Renal cortex interstitium (tissue), 15 donors: ENCODE measurements at places on chromosomes 5 and 9. TPM values are rescaled to one million over a fixed set of nuclear protein-coding genes. Genes with fewer than 3 reads are reported as not detected.

The ACSL6 gene
- 2.1 TPM for polyA plus RNA-seq

DNA sequence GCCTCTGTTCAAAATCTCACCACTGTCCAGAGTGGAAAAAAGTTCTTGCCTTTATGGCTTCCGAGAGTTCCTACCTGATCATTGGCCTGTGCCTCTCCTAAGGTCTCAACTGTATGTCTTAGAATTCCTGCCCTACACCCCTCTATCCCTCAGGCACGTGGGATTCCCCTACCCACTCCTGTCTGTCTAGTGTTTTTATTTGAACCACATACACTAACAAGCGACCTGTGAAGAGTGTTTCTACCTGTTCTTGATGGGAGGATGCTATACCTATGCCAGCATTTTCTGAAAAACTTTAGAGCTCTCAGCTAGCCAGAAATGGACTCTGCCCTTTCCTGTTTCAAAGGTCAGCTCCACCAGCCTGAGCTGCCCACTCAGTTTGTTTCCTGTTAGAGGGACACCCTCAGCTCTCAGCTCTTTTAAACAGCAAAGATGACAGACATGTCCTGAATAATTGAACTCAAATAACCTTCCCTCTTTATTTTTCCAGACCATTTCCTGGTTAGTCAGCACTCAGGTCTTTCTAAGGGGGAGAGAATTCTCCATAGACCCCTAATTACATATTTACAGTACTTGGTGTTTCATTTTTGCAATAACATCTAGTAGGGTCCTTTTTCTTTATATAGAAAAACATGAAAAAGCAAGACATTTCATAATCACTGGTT, 214.8 kb downstream of the AOPEP start:
- no peak for DNase-seq

DNA sequence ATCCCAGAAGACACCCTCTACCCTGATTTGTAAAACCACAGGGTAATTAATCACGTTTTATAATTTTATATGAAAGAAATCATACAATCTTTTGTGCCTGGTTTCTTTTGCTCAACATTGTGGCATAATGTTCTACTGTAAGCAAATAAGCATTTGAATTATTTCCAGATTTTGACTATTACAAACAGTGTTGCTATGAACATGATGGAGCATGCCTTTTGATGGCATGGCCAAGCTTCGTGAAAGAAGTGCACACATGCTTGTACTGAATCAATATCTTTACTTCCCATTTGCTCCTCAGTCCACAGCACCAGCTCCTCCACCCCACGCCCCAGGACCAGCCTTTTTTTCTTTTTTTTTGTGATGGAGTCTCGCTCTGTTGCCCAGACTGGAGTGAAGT, 29.9 kb downstream of the ACSL6 start:
- no peak for DNase-seq

DNA sequence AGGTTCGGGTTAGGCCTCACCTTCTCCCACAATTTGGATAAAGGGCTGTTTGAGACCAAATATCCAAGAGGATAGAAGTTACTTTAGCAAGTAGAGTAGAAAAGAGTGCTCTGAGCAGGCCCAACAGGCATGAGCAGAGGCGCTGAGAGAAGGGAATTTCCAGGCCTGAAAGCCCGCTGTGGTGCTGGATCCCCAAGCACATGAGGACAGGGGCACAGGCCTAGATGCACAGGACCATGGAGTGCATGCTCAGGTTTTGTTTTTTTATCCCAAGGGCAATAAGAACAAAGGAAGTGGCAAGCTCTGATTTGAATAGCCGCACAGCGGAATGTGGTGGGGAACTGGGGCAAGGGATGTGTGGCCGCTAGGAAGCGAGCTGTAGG, 33.3 kb downstream of the OSMR start:
- no peak for DNase-seq

GRCh38 chr9:93653760-93654159, 77.4 kb downstream of the PHF2 start:
- no peak for DNase-seq

The ANKRD34B gene
- 0.30 TPM for polyA plus RNA-seq

DNA sequence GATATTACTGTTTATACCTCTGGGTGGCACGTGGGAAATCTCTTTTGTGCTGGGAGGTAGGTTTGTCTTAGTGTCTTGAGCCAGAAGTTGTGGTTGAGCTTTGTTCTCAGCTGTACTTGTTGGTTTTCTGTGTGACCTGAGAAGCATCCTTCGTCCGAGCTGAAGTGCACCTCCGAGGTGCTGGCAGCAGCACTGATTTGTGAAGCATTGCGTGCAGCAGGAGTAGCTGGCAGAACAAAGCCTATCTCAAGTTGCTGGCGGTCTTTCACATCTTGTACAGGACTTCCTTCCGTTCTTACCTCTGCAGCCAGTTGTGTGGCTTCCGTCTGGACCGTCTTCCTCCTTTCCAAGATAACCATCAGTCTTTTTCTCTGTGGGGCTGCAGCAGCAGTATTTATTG, 4.3 kb downstream of the PRRC2B start:
- DNase-seq = no peak

- no peak for DNase-seq
Observed at GRCh38 chr5:89707891-89708290, 701.7 kb downstream of the CETN3 start.

GRCh38 chr5:78979909-78980308, 5.2 kb downstream of the ARSB start:
- DNase-seq = no peak

- no peak for DNase-seq
Observed at GRCh38 chr9:3473405-3473804, 52.4 kb downstream of the RFX3 start.

The ADCY2 gene
- polyA plus RNA-seq = 6.8 TPM

GRCh38 chr9:100911273-100911672, 117.3 kb upstream of the PLPPR1 start:
- no peak for DNase-seq

- no peak for DNase-seq
Observed at GRCh38 chr9:99595796-99596195, 225.9 kb upstream of the NR4A3 start.

GRCh38 chr9:19375538-19375937, 4.5 kb downstream of the RPS6 start:
- DNase-seq = no peak

DNA sequence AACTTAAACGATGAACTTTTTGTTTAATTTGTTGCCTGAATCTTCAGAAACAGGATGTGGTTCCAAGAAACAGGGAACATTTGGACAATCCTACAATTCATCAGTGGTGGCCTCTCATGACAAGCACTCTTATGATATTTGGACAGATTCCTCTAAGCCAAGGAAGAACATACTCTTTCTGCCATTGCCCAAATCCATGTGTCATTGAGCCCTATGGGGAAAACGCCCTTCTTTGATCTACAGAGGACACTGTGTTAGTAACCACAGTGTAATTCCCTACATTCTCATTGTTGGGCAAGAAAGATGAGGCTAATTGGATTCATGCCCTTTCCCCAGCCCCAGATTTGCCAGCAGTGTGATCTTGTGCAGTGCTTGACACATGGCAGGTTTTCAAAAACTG, 167.7 kb upstream of the PTCH1 start:
- no peak for DNase-seq

DNA sequence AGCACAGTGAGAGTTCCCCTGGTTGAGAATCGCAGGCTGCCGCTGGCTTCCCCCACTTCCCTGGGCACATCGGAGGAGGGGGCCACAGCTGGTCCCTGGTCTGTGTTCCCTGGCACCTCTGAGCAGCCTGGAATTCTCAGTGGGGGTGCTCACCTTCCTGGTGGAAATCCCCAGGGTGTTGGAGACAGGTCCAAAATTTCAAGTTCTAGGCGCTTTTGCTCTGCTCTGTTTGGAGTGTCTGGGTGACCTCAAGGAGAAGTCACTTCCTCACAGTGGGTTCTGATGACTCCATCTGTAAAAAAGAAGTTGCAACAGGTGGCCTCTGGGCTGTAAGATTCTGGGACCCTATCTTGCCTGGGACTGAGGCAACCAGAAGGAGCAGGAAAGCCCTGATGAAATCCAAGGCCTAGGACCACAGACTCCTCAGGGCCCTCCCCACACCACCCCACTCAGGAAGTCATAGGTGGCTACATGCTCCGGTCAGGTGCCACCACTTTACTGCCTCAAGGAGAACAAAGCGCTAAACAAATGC, at the start of gene TRAF1:
TRAF1 (minus strand) TSS at position 400 of the 532 bp plus-strand sequence. CDS start 721 bp downstream, outside the sequence.
- DNase-seq = no peak

The FBP2 gene
- not detected for polyA plus RNA-seq

DNA sequence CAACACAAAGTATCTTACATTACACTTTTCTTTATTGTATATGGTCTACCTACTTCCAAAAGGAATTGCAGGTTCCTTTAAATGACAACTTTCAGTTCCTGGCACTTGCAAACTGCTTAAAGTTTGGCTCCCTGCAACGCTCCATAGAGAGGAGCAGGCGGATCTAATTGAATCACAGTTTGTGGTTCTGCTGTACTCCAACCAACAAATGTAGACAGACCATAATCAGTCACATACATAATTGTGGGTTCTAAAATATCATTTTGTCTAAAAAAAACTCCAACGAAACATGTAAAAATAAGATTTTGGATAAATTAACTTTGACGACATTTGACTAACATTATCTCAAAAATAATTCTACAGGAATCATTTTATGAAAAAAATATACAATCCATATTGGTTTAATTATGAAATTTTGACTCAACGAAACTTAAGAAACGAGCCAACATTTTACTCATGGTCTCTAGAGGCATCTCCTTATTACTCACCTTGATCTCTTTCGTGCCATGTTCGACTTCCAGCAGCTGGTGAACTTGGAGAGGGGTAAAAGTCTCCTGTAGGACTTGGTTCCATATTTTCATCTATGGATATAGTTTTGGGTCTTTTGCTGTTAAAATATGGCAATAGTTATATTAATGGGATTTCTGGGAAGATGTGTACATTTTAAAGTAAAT, 167.6 kb downstream of the NFIB start:
- DNase-seq = no peak

The HCN1 gene
- polyA plus RNA-seq = 0.03 TPM

The PCDHA5 gene
- polyA plus RNA-seq = 0.21 TPM

DNA sequence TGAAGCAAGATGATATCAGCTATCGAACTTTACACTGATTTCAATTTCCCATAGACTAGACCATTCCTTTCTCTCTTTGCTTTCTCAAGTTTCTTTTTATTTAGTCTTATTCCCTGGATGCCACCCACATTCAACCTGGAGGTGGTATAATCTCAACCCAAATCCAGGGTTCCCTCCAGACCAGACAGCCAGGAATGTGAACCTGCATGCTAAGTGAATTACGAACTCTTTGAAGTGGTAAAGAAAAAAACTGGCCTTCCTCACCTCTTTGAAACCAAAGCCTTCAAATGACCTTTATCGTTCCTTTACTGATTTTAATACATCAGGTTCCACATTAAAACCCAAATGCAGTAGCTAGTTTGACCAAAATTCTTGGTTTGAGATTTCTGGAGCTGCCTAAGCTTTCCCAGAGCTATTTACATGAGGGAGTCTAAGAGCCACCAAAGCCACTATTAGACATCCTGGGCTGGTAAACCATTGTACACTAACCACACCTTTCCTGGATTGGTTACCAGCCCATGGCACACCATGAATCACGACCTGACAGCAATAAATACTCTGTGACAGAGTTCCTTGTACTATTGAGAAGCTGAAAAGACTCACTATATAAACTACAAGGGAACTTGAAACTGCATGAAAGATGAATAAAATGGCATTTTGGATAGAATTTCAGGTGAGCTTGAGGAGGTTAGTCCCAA, 323.7 kb downstream of the ADAMTS6 start:
- DNase-seq = no peak

DNA sequence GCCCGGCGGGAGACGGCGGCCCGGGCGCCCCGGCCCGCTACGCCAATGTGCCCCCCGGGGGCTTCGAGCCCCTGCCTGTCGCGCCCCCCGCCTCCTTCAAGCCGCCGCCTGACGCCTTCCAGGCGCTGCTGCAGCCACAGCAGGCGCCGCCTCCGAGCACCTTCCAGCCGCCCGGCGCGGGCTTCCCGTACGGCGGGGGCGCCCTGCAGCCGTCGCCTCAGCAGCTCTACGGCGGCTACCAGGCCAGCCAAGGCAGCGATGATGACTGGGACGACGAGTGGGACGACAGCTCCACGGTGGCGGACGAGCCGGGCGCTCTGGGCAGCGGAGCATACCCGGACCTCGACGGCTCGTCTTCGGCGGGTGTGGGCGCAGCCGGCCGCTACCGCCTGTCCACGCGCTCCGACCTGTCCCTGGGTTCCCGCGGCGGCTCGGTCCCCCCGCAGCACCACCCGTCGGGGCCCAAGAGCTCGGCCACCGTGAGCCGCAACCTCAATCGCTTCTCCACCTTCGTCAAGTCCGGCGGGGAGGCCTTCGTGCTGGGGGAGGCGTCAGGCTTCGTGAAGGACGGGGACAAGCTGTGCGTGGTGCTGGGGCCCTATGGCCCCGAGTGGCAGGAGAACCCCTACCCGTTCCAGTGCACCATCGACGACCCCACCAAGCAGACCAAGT, 723 bp downstream of the SNX18 start:
- DNase-seq = no peak
